ENCODE measurements at places on chromosomes 6 and 20.

GRCh38 chr6:85403331-85404015, 46.4 kb upstream of the NT5E start:
- DNase-seq: no peak

- no peak for DNase-seq
These were observed 28.6 kb downstream of the DIDO1 start for GRCh38 chr20:62897666-62898065.

DNA sequence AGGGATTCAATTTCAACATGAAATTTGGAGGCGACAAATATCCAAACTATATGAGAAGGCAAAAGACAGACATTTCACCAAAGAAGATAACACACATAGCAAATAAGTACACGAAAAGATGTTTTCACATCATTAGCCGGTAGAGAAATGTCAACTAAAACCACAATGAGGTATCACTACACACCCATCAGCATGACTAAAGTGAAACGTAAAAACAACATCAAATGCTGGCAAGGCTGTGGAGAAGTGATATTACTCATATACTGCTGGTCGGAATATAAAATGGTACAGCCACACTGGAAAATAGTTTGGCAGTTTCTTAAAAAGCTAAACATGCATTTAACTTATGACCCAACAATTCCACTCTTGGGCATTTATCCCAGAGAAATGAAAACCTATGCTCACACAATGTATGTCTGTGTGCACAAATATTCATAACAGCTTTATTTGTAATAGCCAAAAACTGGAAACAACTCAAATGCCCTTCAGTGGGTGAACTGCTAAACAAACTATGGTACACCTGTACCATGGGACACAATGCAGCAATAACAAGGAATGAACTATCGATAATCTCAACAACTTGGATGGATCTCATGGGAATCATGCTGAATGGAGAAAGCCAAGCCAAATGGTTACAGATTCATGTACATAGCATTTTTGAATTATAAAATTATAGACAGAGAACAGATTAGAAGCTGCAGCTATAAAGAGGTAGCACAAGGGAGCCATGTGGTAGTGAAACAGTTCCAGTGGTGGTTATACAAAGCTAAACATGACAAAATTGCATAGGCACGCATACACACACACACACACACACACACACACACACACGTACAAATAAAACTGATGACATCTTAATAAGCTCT, 8.6 kb downstream of the ADAT2 start:
- DNase-seq: no peak

DNA sequence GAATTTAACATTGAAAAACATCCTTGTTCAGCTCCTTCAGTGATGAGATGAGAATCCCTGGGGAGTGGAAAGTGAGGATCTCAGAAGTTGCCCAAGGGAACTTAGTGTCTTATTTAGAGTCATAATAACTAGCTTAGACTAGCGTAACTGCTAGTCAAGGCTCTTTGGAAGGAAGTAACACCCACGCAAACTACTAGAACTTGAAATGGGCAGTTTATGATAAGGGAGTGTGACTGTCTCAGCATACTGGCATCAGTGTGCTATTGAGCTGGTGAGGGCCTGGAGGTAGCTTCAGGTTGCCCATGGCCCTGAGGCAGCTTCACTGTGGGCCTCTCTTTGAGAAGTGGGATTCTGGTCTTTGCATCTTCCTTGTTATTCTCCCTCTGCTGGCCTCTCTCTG, 40.1 kb downstream of the SLX4IP start:
- DNase-seq: no peak

GRCh38 chr6:45917439-45917838, 98.2 kb downstream of the CLIC5 start:
- no peak for DNase-seq

DNA sequence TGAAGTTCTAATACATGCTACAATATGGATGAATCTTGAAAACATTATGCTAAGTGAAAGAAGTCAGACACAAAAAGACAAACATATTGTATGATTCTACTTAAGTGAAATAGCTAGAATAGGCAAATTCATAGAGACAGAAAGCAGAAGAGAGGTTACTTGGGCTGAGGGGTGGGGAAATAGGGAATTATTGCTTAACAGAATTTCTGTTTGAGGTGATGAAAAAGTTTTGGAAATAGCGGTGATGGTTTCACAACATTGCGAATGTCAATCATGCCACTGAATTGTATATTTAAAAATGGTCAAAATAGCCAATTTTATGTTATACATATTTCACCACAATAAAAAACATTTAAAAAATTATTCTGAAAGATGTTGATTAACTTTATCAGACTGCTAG, 6.1 kb downstream of the SLC26A8 start:
- no peak for DNase-seq

DNA sequence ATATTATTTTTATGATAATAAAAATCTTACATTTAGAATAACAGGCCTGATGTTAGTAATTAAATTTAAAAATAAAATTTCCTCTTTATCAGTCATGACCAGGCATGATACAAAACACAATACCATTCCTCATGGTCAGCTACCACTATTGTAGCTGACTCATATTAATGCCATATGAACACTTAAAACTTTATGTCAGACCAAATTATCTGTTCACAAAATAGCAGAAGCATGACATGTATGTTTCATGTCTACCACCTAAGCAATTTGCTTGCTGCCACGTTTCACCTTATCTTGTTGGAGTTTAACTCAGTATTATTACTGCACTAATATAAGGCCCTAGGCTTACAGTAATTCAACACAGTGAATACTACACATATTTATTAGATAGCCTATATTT, 65.7 kb downstream of the HTR1B start:
- no peak for DNase-seq

DNA sequence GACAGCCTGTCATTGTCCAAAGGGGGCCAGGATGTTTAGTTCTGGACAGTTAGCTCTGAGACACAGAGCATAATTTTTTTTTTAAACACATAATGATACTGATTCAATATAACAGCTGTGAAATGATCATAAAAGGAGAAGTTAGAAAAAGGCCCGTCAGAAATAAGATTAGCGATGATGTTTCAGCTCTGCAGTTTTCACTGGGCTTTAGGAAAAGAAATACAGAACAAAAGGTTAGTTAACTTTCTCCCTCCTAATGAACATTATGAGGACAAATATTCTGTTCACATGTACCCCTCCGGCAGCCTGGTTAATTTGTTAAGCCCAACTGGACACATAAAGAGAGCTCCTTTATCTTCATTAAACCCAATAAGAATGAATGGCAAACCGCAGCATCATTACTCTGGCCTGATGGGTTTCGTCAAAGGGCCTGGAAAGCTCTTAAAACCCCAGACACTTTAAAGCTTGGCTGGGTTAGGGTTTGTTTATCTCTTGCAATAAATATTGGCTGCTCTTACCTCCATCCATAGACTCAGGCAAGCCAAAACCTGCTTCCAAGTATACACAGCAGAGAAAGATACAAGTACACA, 394.6 kb downstream of the KIF16B start:
- DNase-seq: peak; percentile 45

GRCh38 chr6:24901698-24902328, 33.9 kb downstream of the RIPOR2 start:
- no peak for DNase-seq

GRCh38 chr6:83057705-83058321, 7.8 kb downstream of the UBE3D start:
- DNase-seq: peak; percentile 71

DNA sequence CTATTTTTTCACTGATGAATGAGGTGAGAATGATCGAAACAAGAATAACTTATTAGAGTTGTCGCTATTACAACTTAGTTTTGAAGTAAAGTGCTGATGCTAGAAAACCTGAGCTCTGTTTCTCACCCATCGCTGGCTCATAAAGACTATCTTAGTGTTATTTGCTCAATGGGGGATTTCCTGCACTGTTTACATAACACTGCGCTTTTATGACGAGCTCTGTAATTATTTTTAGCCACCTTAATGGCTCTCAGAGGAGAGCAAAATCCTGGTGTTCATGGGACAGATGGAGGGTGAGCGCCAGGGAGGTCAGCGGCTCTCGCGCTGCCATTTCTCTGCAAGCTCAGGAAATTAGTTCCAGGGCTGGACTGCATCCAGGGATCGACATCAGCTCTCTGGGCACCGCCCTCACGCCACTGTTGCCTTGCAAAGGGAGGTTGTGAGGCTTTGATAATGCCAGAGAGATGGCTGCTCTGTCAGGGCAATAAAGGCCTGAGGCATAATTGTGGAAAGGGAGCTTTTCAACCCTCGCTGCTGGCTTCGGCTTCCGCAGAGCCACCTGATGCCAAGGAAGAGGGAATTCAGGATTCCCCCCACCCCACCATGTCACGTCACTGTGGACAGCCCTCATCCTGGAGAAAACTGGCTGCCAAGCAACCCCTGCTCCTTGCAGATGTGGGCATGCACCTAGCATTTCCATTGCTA, 72.0 kb downstream of the DACT2 start:
- DNase-seq: peak; percentile 86

DNA sequence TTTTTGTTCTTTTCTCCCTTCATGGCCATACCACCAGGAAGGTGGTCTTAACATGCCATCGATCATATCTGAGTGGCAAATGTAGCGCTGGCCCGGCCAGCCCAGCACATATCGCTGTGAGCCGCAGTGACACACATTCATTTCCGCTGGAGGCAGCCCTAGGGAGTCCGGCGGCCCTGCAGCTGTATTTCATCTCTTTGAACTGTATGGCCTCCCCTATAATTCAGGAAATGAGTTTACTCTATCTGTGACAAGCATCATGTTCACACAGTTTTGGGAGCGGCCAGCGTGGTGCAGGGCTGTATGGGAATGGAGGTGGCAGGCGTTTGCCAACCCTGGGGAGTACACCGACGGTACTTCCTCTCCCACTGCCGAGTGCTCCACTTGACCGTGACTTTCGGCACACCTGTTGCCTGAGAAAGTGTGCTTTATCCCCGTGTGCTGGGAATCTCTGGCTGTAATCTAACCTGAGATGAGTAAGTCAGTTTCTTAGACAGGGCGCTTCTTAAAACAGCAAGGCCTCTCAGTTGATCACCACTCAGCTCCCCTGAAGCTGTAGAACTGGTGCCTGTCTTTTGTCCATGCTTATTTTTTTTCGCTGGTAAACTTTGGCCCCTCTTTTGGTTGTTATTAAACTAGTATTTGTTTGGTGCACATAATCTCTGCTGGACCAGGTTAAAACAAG, 257.1 kb upstream of the TAB2 start:
- no peak for DNase-seq

DNA sequence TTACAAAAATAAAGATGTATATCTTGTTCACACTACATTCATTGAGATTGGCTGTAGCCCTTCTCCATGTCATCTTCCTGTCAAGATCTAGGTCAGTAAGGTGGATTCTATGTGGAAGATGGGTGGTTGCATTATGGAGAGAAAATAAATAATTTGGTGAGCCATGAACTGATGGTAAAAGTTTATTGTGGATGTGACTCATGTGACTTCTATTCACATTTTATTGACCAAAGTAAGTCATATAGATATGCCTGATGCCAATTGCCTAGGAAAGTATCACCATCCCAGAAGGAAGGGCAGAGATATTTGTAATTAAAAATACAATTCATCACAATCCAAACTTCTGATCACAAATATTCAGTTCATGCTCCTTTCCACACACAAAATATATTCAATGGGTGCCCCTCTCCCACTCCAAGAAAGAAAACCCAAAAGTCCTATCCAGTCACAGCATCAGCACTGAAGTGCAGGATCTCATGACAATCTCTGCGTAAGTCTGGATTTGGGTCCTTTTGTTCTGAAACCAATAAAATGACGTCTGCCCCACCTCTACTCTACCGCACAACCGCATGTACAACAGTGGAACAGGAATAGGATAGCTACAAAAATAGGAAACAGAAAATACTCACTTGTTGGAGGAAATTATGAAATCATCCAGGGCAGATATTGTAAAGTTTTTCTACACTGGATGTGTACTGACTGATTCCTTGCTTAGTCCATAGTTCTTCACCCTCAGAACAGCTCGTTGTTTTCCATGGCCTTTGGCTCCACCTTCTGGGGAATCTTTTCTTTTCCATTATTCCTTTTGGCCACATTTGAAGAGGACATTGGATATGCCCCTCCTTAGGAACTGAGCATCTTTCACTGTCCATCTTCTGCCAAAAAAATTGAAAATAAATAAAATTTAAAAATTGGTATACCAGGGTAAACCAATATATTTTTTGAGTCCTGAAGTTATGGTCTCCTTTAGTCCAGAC, 16.1 kb upstream of the SLC17A3 start:
- DNase-seq: peak; percentile 69

Measured in tongue (tissue), 3 donors.